ENCODE measurements at places on chromosomes 5 and 9. TPM values are rescaled to one million over a fixed set of nuclear protein-coding genes. Genes with fewer than 3 reads are reported as not detected.

The TLX3 gene
- polyA plus RNA-seq: not detected

- no peaks in the 10 kb centered on the region for H3K36me3 ChIP-seq
- no peaks in the 10 kb centered on the region for H3K27me3 ChIP-seq
- no peaks in the 10 kb centered on the region for H3K4me1 ChIP-seq
- no peak for DNase-seq
- no peak overlapping the region for H3K4me3 ChIP-seq
- H3K27ac ChIP-seq: no peak overlapping the region
These were observed 477.0 kb downstream of the CDH10 start for GRCh38 chr5:24167806-24168205.

The IFNA21 gene
- polyA plus RNA-seq: not detected

The DENND1A gene
- 15.6 TPM for polyA plus RNA-seq

GRCh38 chr9:137202966-137203365 lies 2.4 kb upstream of the TPRN start:
- DNase-seq: no peak
- no peak overlapping the region for H3K4me3 ChIP-seq
- H3K4me1 ChIP-seq: peaks cover 57% of the 10 kb centered on the region
- H3K36me3 ChIP-seq: peaks cover 5% of the 10 kb centered on the region

GRCh38 chr5:54470128-54470527 lies 14.6 kb downstream of the HSPB3 start:
- H3K36me3 ChIP-seq: no peaks in the 10 kb centered on the region
- H3K4me1 ChIP-seq: peaks cover 8% of the 10 kb centered on the region
- no peak overlapping the region for H3K4me3 ChIP-seq
- H3K27me3 ChIP-seq: no peaks in the 10 kb centered on the region
- DNase-seq: peak; percentile 89
- H3K27ac ChIP-seq: peak overlapping the region; percentile 90

GRCh38 chr5:67255881-67256280 lies 59.3 kb upstream of the CD180 start:
- H3K27ac ChIP-seq: no peak overlapping the region
- no peak for DNase-seq
- H3K4me3 ChIP-seq: no peak overlapping the region

GRCh38 chr9:78021697-78022096 lies 9.9 kb downstream of the GNAQ start:
- H3K4me3 ChIP-seq: no peak overlapping the region
- DNase-seq: no peak
- H3K4me1 ChIP-seq: peaks cover 13% of the 10 kb centered on the region
- no peaks in the 10 kb centered on the region for H3K36me3 ChIP-seq

DNA sequence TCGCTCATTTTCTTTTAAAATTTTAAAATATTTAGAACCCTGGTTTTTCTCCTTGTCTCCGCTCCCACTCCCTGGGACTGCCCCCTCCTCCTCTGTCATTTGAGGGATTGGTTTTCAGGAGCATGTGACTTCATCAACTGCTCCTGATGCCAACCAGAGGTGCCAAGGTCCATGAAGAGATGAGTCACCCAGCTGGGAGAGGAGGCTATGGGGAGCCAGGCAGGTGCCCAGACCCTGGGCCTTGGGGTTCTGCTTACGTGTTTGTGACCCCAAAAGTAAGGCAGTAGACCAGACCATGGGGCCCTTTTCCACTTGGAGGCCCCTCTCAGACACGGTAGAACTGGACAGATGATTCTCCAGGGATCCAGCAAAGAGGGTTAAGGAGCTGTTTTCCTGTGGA lies 167.0 kb downstream of the FGF18 start:
- H3K4me3 ChIP-seq: no peak overlapping the region
- peaks cover 10% of the 10 kb centered on the region for H3K4me1 ChIP-seq
- no peak overlapping the region for H3K27ac ChIP-seq
- DNase-seq: no peak
- H3K36me3 ChIP-seq: no peaks in the 10 kb centered on the region

DNA sequence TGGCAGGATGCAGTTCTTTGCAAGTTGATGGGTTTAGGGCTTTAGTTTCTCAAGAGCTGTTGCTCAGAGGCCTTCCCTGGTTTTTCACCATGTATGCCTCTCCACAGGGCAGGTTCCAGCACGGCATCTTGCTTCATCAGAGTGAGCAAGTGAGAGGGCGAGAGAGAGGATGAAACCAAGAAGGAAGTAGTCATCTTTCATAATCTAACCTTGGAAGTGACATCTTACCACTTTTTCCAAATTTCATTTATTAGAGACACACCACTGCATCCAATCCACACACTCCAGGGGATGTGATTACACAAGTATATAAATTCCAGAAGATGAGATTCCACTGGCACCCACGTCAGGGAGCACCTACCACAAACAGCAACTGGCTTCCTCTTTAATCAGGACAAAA lies 294.4 kb downstream of the MARCHF11 start:
- H3K4me1 ChIP-seq: no peaks in the 10 kb centered on the region
- no peak overlapping the region for H3K4me3 ChIP-seq
- no peaks in the 10 kb centered on the region for H3K36me3 ChIP-seq
- DNase-seq: no peak
- no peaks in the 10 kb centered on the region for H3K27me3 ChIP-seq

The SPATA31C2 gene
- 0.04 TPM for polyA plus RNA-seq

- no peaks in the 10 kb centered on the region for H3K27me3 ChIP-seq
- no peak for DNase-seq
- H3K4me3 ChIP-seq: no peak overlapping the region
- H3K27ac ChIP-seq: no peak overlapping the region
- no peaks in the 10 kb centered on the region for H3K4me1 ChIP-seq
These were observed 99.9 kb downstream of the MAMDC2 start for GRCh38 chr9:70143394-70144130.

The NDUFA8 gene
- polyA plus RNA-seq: 63.7 TPM

DNA sequence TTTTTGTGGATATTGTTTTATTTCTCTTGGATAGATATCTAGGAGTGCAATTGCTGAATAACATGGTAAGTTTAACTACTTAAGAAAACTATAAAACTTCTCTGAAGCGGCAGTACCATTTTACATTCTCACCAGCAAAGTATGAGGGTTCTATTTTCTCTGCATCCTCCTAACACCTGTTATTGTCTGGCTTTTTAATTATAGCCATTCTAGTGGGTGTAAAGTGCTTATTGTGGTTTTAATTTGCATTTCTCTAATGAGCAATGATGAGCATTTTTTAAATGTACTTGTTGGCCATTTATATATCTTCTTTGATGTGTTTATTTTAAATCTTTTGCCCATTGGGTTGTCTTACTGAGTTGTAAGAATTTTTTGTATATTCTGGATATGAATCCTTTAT lies 28.7 kb downstream of the SMIM32 start:
- peaks cover 8% of the 10 kb centered on the region for H3K36me3 ChIP-seq
- H3K27ac ChIP-seq: no peak overlapping the region
- DNase-seq: no peak
- H3K4me1 ChIP-seq: no peaks in the 10 kb centered on the region
- H3K4me3 ChIP-seq: no peak overlapping the region

- H3K36me3 ChIP-seq: no peaks in the 10 kb centered on the region
- DNase-seq: peak; percentile 45
- no peak overlapping the region for H3K4me3 ChIP-seq
- H3K27ac ChIP-seq: no peak overlapping the region
These were observed 70.0 kb upstream of the SSBP2 start for GRCh38 chr5:81820863-81821262.

DNA sequence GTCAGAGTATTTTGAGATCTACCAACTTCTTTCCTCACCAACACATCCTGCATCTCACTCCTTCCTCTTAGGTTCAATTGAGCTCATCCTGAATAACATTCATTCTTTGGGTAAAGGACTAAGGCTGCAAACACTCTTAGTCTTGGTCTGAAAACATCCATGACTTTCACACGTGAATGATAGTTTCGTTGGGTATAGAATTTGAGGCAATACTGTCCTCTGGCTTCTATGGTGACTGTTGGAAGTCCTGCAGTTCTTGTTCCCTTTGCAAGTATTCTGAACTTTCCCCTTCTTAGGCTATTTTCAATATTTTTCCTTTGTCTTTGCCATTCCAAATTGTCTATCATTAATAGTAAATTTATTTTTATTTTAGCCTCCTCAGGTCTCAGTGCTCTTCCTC lies 185.4 kb downstream of the ROR2 start:
- no peaks in the 10 kb centered on the region for H3K4me1 ChIP-seq
- DNase-seq: no peak
- no peak overlapping the region for H3K4me3 ChIP-seq
- H3K27ac ChIP-seq: no peak overlapping the region

DNA sequence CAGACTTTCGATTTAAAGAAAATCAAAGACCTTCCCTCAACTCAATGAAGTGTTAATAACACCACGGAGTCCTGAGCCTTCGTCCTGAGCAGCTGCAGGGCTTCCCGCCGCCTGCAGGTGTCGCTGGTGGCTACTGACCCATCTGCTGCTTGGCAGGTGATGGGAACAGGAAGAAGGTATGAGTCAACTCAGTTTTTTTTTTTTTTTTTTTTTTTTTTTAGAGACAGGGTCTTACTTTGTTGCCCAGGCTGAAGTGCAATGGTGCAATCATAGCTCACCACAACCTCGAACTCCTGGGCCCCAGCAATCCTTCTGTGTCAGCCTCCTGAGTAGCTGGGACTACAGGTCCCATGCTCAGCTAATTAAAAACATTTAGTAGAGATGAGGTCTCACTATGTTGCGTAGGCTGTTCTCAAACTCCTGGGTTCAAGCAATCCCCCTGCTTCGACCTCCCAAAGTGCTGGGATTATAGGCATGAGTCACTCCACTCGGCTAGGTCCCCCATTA lies 185.7 kb upstream of the IL12B start:
- H3K4me1 ChIP-seq: peaks cover 2% of the 10 kb centered on the region
- DNase-seq: peak; percentile 30
- H3K36me3 ChIP-seq: no peaks in the 10 kb centered on the region

- no peak for DNase-seq
- H3K4me3 ChIP-seq: no peak overlapping the region
- H3K4me1 ChIP-seq: peaks cover 2% of the 10 kb centered on the region
- H3K27ac ChIP-seq: no peak overlapping the region
These were observed 74.0 kb downstream of the PRR16 start for GRCh38 chr5:120538149-120538548.

GRCh38 chr9:106724566-106724965 lies 138.4 kb upstream of the ZNF462 start:
- H3K4me1 ChIP-seq: peaks cover 5% of the 10 kb centered on the region
- H3K4me3 ChIP-seq: no peak overlapping the region
- DNase-seq: no peak
- no peaks in the 10 kb centered on the region for H3K27me3 ChIP-seq
- H3K36me3 ChIP-seq: no peaks in the 10 kb centered on the region
- no peak overlapping the region for H3K27ac ChIP-seq

GRCh38 chr9:99006979-99007378 lies 63.3 kb downstream of the COL15A1 start:
- no peaks in the 10 kb centered on the region for H3K27me3 ChIP-seq
- H3K4me1 ChIP-seq: no peaks in the 10 kb centered on the region
- H3K36me3 ChIP-seq: peaks cover 57% of the 10 kb centered on the region
- H3K27ac ChIP-seq: no peak overlapping the region
- DNase-seq: no peak

The PCDHGA7 gene
- polyA plus RNA-seq: 1.4 TPM

The SHISAL2B gene
- 0.26 TPM for polyA plus RNA-seq

- H3K27ac ChIP-seq: no peak overlapping the region
- no peak for DNase-seq
- H3K27me3 ChIP-seq: peaks cover 11% of the 10 kb centered on the region
These were observed 72.7 kb downstream of the MRPL36 start for GRCh38 chr5:1726956-1727355.

GRCh38 chr5:142726188-142726731 lies 40.4 kb upstream of the FGF1 start:
- H3K27me3 ChIP-seq: no peaks in the 10 kb centered on the region
- peaks cover 15% of the 10 kb centered on the region for H3K4me1 ChIP-seq
- H3K36me3 ChIP-seq: no peaks in the 10 kb centered on the region
- peak; percentile 94 for DNase-seq

DNA sequence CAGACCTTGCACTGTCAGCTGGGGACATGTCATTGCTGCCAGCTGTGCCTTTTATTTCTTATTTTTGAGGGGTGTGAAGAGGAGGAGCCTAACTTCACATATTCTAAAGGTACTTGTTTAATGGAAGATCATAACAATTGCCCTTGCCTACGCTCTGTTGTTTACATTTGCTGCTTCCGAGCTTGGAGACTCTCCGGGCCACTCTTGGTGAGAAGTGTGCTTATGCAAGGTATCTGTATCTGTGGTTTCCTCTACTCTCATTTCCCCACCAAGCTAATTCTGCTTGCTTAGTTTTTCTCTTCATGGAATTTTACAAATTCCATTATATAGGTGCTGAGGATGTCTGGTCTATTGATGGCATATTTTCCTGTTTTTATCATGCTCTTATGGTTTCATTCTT lies 105.3 kb downstream of the RASGRF2 start:
- H3K4me3 ChIP-seq: no peak overlapping the region
- no peak for DNase-seq
- H3K4me1 ChIP-seq: no peaks in the 10 kb centered on the region
- H3K36me3 ChIP-seq: no peaks in the 10 kb centered on the region
- H3K27me3 ChIP-seq: no peaks in the 10 kb centered on the region

The BARX1 gene
- polyA plus RNA-seq: not detected

- H3K27ac ChIP-seq: no peak overlapping the region
- H3K4me1 ChIP-seq: no peaks in the 10 kb centered on the region
- H3K27me3 ChIP-seq: no peaks in the 10 kb centered on the region
- no peak overlapping the region for H3K4me3 ChIP-seq
- no peaks in the 10 kb centered on the region for H3K36me3 ChIP-seq
These were observed 130.4 kb downstream of the ASTN2 start for GRCh38 chr9:117284414-117284813.

DNA sequence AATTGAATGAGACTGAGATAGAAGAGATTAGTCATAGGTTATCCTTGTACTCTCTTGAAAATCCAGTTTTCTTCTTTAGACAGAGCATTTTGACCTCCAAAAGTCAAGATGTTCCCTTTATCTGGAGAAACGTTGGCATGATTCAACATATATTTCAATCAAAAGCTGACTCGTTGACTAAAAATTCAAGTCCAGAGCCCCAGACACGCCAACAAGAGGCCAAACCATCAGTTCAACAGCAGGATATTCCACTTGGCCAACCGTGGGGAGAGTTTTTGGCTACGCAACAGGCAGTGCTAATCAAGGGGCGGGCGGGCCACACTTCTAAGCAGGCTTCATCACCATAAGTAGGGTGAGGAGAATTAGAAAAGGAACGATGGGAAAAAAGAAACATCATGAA lies 119.1 kb downstream of the SLIT3 start:
- no peaks in the 10 kb centered on the region for H3K4me1 ChIP-seq
- H3K4me3 ChIP-seq: no peak overlapping the region
- H3K36me3 ChIP-seq: no peaks in the 10 kb centered on the region
- H3K27me3 ChIP-seq: no peaks in the 10 kb centered on the region
- no peak for DNase-seq

DNA sequence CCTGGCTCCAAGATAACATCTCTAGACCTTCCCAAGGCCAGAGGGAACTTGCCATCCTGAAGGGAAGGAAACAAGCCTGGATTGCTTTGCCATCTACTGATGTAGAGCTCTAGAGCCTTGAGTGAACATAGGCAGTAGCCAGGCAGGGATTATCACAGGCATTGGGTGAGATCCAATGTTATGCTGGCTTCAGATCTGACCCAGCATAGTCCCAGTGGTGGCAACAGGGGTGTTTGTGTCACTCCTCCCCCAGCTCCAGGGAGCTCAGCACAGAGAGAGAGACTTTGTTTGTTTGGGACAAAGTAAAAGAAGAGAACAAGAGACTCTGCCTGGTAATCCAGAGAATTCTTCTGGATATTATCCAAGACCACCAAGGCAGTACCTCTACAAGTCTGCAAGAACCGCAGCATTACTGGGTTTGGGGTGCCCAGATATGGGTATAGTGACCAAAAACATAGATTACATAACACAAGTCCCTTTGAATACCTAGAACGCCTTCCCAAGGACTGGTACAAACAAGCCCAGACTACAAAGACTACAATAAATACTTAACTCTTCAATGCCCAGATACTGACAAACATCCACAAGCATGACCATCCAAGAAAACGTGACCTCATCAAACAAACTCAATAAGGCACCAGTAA lies 137.6 kb upstream of the DAPK1 start:
- no peak overlapping the region for H3K4me3 ChIP-seq
- no peaks in the 10 kb centered on the region for H3K36me3 ChIP-seq
- H3K4me1 ChIP-seq: peaks cover 2% of the 10 kb centered on the region
- H3K27ac ChIP-seq: no peak overlapping the region
- no peak for DNase-seq

Data from muscle of leg (tissue), 16 donors.